Kidney epithelial cell (primary cell): ENCODE measurements at places on chromosomes 1 and 21.
A peak's percentile ranks its signal among the peaks of the same experiment; 100 is the strongest.

DNA sequence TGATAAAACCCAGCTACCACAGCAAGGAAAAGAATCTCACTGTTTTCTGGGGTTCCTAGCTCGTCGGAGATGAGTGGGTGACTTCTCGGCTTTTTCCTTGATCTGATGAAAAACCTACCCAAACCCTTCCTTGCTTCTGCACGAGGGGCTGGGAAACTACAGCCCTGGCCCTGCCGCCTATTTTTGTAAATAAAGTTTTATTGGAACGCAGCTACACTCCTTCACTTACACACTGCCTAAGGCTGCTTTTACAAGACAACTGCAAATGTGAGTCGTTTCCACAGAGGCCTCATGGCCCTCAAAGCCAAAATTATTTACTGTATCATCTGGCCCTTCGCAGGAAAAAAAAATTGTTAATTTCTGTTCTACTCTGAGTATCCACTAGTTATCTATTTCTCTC lies 116.0 kb upstream of the TMPRSS2 start:
- DNase-seq, result no peak

GRCh38 chr1:236800002-236800620 lies 5.0 kb downstream of the MTR start:
- DNase-seq, result no peak

GRCh38 chr1:66552829-66553228 lies 18.9 kb downstream of the SGIP1 start:
- DNase-seq, result no peak

DNA sequence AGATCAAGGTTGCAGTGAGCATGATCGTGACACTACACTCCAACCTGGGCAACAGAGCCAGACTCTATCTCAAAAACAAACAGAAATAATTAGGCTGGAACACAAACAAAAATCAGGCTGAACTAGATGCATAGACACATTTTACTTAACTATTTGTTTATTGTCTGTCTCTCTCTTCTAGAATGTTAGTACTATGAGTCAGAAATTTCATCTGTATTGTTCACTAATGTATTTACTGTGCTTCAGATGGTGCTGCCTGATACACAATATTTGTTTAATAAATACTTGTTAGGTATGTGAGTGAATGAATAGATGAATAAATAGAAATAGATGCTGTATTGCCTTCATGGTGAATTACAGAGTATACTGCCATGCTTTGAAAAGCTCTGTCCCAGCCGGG lies 6.0 kb upstream of the LIN28A start:
- DNase-seq, result no peak

- no peak for DNase-seq
Observed at GRCh38 chr1:89556726-89557444, 32.3 kb downstream of the LRRC8B start.

DNA sequence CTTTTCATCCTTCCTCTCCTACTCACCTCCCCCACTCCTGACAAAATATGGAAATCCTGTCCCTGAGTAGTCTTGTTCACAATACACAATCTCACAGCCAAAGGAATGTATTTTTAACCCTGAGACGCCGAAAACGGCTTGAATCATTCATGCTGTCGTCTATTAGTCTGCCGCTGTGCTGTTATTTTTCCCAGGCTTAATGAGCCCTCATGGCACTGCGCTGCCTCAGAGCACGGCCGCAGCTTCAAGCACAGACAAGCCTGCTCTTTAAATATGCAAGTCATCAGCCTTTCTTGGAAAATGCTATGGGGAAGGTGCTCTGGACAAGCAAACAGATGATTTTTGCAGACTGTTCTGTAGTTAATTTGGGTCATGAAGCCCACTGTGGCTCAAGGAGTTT lies 302.7 kb downstream of the DISC1 start:
- DNase-seq, result peak; percentile 21

DNA sequence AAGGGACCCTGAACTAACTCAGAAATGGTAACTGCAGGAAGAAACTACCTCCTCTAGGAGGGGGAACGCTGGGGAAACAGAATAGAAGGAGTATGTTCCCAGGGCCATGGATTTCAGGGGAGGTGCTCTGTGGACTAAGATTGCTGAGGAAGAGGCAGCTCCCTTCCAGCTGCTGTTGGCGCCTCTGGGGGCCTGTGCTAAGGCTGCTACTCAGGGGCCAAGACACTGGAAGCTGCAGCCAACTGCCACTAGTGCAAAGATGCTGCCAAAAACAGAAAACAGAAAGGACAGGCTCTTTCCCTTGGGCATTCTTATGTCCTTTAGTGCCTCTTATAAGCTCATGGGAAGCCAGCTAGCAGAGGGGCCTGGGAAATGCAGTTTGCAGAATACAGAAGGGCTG lies 58.0 kb upstream of the SGIP1 start:
- no peak for DNase-seq

DNA sequence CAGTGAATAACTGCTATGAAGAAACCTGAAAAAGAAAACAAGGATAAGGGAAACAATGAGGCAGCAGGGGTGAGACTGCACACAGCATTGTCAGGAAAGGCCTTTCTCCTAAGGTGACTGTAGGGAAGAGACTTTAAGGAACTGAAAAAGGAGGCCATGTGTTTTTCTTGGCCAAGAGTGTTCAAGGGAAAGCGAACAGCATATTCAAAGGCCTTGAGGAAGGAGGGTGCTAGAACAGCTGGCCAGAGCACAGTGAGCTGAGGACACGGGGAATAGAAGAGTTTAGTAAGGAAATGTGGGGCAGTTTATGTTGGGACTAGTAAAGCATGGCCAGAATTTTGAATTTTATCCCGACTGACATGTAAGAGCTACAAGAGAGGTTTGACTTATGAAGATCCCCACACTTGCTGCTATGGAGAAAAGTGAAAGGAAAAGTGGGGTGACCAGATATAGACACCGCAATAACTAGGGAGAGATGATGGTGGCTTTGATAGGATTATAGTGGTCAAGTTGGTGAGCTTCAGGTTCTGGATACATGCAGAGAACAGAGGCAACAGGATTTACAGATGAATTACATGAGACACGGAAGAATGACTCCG lies 1.4 kb downstream of the RWDD2B start:
- DNase-seq, result no peak

- DNase-seq, result no peak
Observed at GRCh38 chr1:241598249-241598648, 41.9 kb downstream of the CHML start.

- no peak for DNase-seq
Observed at GRCh38 chr1:228849011-228849541, 113.8 kb downstream of the RHOU start.

- no peak for DNase-seq
Observed at GRCh38 chr1:201424146-201424545, 2.6 kb upstream of the TNNI1 start.

GRCh38 chr1:169949139-169949538 lies 55.4 kb upstream of the SCYL3 start:
- DNase-seq, result no peak

DNA sequence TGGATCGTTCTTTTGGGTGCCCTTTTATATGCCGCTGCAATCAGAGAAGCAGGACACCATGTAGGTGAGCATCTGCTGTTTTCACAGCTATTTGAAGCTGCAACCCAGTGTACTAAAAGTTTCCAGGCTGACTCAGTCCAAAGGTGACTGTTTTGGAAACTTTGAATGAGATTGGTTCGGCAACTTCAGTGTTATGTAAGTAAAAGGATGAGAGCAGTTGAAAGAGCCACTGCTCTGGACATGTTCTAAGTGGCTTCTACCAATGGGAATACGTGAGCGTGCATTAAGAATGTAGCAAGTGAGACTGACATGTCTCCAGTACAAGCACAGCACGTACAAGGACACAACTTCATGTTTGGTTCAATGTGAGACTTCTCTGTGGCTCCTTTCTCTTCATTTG lies 55.6 kb downstream of the DDR2 start:
- no peak for DNase-seq

DNA sequence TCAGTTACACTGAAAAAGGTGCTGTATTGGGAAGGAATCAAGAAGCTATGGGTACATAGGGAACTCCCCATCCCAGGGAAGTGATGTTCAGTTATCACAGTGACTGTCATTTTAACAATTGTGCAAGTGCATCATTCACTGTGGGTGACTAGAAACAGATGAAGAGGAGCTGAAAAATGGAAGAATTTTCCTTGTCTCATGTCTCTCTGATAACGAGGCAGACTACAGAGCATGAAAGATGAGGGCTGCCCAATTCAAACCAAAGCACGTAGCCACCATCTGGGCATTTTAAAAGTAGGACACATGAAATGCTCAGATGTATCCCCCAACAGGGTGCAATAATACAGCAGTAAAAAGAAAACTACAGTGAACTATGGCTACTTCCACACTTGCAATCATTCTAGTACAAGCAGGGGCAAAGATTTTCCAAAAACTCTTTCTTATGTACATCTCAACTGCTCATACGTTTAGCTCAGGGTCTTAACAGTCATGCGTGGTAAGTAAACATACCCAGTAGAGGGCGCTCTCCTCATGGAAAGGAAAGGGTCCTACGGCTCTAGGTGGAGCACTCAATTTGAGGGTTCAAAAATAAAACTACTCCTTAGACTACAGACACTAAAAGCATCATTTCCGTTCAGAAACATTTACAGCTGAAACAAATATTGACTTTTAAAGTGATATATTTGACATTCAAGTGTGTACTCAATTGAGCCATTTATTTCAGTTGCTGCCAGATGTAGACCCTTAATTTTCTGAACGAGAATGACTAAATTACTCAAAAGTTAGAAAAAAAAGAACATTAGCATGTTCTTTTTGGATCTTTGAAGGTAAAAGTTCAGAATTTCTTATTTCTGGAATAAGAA lies 143.2 kb downstream of the KCTD3 start:
- no peak for DNase-seq

DNA sequence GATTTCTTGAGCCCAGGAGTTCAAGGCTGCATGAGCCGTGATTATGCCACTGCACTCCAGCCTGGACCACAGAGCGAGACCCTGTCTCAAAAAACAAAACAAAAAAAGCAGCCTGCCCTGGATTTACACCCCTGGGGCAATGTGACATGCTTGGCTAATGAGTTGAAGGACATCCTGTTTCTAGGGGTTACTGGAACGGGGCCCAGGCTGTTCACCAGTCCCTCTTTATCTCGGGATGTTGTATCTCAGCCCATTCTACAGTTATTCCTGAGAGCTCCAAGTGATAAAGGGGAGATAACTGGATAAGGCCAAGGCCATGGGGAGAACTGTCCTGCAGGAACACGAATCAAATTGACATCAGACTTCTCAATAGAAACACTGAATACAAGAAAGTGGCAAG lies 21.7 kb upstream of the S100A2 start:
- DNase-seq, result no peak

- DNase-seq, result no peak
Observed at GRCh38 chr21:26409735-26410134, 163.4 kb downstream of the CYYR1 start.

DNA sequence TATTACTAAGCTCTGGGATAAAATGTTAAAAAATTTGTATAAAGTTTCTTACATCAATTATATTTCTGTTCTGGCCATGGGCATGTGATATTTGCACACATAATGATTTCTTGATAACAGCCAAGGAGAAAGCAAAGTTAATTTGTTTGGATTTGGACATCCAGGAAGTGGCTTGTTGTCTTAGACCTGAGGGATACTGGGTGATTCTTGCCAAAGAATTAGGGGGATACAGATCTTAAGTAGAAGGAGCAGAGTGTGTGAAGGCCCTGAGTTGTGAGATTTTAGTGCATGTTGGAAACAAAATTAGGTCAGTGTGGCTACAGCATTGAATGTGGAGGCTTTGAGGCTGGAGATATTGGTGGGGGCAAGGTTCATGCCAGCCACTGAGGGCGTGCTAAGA lies 65.6 kb downstream of the NCAM2 start:
- DNase-seq, result no peak

GRCh38 chr1:231045286-231045685 lies 5.2 kb upstream of the FAM89A start:
- no peak for DNase-seq

DNA sequence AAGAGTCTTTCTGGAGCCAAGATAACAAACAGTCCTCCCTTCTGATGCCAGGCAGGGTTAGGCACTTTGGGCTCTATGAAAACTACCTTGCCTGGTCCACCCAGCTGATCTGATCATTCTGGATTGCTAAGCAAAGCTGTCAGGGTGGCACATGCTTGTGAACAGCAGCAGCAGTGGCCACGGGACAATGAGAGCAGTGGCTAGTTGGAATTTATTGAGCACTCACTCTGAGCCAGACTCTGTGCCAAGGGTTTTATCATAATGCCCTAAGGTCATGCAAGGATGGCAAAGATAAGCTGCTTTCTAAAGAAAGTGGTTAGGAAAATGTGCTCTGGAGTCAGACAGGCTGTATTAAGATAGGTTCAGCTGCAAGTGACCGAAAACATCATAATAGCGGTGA lies 390.4 kb upstream of the VAMP3 start:
- no peak for DNase-seq

DNA sequence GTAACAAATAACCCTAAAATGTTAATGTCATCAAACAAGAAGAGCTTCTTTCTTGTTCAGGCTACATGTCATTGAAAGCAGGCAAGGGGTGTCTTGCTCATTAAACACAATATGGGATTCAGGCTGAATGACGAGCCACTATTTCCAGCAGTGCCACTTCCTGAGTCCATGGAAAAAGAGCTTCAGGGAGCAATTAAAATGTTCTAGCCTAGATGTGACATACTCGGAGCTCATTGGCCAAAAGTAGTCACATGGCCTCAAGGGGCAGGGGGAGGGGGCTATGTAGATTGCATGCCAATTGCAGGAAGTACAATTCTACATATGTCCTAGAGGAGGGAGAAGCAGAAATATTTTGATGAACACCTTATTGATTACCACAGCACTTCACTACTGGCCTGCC lies 685.3 kb upstream of the ADGRL2 start:
- DNase-seq, result no peak

- no peak for DNase-seq
Observed at GRCh38 chr1:79554688-79555087, 548.2 kb upstream of the ADGRL4 start.

DNA sequence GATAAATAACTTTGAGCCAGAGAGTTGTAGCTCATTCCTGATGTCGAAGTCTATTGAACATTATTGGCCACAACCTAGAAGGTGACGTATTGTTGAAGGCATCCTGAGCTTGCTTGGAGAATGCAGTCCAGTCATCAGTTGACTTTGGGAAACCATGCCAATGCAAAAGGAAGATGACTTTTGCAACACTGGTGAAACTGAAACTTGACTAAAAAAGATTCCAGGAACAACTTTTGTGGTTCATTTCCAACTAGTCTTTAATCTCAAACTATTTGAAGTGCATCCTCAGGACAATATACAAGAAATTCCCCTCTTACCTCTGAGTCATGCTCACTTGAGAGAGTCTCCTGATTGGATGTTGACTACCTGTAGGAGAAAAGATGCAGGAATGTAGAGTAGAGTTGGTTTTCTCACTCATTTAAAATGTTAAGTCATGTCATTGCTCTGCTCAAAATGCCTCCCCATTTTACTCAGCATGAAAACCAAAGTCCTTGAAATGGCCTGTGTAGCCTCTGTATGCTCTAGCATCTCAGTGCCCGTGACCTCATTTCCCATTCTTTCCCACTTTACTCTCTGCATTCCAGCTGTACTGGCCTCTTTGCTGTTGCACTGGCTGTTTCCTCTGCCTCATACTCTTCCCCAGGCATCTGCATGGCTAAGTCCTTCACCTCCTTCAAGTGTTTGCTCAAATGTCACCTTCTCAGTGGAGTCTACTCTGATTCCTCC lies 24.4 kb upstream of the LEPR start:
- DNase-seq, result no peak
